ENCODE measurements at places on chromosomes 11 and 22. TPM values are rescaled to one million over a fixed set of nuclear protein-coding genes. Genes with fewer than 3 reads are reported as not detected.

The SLC22A12 gene
- not detected for total RNA-seq

The STK33 gene
- 24.8 TPM for total RNA-seq

The SAA4 gene
- total RNA-seq, result not detected

The RAB39A gene
- total RNA-seq, result 0.54 TPM

The NFAM1 gene
- 1.5 TPM for total RNA-seq

The NRXN2 gene
- total RNA-seq, result 3.5 TPM

The C11orf97 gene
- total RNA-seq, result not detected

The TSSK2 gene
- not detected for total RNA-seq

- DNase-seq, result no peak
These were observed 36.7 kb downstream of the ARVCF start for GRCh38 chr22:19979712-19980493.

GRCh38 chr11:73372375-73372993 lies 3.7 kb upstream of the RELT start:
- no peak for DNase-seq

- no peak for DNase-seq
These were observed 195 bp upstream of the CREB3L1 start for GRCh38 chr11:46277313-46277621.

DNA sequence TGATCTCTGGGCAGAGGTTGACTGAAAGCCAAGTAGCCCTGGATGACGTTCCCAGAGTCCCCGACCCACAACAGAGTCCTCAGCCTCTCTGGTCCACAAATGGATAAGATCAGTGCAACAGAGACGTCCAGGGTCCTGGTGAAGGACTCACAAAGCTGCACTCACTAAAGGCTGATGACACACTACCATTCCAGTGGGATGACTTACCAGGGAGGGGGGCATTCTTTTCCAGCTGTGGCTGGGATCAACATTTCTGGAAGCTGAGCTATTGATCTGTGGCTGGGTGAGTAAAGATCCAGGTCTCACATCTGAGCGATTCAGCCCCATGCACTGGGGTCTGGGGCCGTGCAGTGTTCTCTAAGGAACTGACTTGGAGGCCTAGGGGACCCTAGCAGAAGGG lies 296.2 kb downstream of the NTM start:
- DNase-seq, result no peak

DNA sequence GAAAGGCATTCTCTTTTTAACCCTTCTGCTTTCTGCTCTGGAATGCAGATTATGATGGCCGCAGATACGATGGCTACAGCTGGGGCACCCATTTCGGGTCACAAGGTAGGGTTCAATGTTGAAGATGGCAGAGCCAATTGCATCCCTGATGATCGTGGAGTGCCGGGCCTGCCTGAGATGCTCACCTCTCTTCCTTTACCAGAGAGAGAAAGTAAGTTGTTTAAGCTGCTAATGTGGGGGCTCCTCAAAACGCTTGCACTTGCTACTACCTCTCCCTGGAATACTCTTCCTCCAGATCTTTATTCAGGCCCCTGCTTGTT lies 50.8 kb upstream of the PRDM11 start:
- DNase-seq, result no peak

DNA sequence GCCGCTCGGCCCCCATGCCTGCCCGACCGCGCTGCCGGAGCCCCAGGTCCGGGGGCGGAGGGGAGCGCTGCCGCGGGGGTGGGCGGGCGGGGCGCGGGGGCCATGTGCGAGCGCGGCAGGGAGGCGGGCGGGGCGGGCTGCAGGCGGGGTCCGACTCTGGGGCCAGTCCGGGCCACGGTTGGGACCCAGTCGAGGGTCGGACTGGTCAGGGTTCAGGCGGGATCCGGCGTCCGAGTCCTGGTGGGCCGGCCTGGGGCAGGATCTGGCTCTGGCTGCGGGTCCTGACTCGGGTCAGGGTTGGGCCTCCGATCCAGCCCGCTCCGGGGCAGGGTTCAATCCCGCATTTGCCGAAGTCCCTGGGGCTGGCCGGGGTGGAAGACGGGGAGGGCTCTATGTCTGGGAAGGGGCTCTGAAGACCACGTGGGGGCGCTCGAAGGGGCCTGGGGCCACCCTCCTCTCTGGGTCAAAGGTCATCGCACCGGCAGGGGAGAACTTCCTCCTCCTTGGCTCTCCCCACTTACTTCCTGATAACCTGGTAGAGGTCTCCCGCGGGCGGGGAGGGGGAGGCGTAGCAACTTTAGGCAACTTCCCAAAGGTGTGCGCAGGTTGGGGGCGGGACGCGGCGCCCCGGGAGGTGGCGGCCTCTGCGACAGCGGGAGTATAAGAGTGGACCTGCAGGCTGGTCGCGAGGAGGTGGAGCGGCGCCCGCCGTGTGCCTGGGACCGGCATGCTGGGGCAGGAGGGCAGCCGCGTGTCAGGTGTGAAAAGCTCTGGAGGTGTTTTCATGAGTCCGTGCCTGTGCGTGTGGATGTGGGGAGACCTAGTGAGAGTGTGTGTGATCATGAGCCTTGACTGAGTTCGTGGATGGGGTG lies 603 bp downstream of the ESRRA start:
- DNase-seq, result peak; percentile 93

DNA sequence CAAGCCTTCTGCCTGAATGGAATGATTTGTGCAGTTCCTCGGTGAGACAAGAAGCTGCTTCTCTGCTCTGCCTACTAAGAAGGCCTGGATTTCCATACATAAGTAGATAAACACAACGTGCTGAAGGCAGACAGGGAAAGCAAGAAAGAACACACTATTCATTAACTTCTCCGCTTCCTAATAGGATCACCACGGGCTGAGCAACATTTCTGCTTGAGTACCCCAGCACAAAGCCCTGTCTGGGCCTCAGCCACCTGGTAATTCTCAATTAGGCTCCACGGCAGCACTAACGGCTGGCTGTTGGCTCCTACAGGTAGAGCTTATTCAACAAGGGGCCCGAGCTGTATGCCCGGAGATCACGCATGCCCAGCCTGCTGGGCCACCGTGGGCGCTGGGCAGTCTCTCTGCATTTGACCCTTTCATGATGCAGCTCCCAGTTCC lies 1156.6 kb downstream of the TBC1D22A start:
- no peak for DNase-seq

DNA sequence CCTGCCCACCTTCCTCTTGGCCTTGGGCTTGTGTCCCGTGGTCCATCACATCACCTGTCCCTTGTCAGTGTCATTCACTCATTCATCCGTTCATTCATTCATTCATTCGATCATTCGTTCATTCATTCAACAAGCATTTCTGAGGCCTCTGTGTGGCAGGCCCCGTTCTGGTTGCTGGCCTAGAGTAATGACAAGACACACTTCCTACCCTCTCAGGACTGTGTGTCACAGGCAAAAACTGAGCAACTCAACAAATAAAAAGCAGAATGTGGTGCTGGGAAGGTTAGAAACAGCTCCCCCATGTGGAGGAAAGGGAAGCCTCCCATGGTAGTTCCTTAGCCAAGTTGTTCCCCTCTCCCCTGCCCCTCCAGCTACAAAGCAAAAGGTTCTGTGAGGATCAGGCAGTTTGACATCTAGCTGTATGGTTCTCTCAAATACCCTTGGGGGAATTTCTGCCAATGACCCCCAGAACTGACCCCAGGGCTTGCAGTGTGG lies 1.6 kb upstream of the OMP start:
- DNase-seq, result no peak

- peak; percentile 92 for DNase-seq
These were observed 935 bp upstream of the RCOR2 start for GRCh38 chr11:63917692-63918506.

- DNase-seq, result no peak
These were observed 1.1 kb downstream of the SCGB1A1 start for GRCh38 chr11:62419943-62420342.

- no peak for DNase-seq
These were observed 52.2 kb downstream of the SLC25A17 start for GRCh38 chr22:40766956-40767355.

DNA sequence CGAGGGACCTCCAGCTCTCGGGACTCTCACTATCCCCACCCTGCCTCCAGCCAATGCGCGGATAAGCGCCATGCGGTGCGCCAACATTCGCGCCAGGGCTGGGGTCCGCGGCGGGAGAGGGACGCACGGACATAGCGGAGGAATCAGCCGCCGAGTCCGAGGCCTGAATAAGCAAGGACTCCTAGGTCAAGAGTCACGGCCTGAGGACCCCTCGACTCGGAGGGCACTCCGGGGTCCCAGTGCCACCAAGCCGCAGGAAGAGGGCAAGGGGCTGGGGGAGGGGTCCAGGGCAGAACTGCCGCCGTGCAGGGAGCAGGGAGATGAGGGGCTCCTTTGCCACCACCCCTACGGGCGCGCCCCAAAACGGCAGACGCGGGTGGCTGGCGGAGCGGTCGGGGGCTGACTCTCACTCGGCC lies 552 bp downstream of the DSCAML1 start:
- no peak for DNase-seq

DNA sequence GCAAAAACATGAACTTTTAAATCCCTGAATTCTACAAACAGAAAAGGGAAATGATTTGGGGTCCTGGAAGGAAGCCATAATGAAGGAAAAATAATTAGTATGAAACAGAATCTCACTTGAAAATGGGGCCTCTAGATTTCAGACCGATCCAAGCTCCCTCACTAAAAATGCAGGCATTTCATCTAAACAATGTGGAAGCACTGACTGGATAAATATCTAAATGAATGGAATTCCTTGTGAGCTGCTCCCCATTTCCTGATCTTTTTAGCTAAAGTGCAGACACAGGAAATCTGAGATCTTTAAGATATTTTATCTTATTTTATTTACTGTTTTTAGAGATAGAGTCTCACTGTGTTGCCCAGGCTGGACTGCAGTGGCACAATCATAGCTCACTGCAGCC lies 1255.8 kb downstream of the LRRC4C start:
- DNase-seq, result no peak

GRCh38 chr11:129768356-129768755 lies 47.3 kb upstream of the TMEM45B start:
- no peak for DNase-seq

DNA sequence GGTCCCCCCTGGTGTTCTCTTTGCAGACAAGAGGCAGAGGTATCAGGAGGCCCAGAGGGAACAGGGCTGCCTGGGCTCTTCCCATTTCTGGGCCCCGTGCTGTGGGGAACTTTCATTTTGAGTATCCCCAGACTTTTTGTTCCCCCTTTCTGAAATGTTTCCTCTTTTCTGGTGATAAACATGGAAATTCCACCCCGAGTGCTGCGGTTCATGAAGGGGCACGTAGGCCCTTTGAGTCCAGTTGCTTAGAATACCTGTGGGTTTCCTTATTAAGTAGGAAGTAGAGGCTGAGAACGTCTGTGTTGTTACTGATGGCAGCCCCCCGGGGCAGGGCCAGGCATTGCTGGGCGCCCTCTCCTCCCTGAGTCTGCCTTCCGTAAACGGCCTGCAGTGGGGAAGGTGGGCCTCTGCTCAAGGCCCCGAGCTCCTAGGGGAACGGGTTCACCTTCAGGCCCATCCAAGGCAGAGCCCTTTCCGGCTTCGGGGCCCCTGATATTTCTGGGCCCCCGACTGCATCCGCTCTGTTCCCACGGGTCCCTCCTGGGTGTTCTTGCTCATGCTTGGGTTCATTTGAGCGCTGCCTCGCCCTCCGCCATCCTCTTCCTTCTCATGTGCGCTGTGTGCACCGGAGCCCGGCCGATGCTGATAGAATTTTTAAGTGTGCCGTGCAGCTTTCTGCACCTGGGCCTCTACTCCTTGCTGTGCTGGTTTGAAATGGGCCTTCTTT lies 12.0 kb downstream of the TBC1D22A start:
- peak; percentile 80 for DNase-seq

- DNase-seq, result no peak
These were observed 93.8 kb downstream of the KCNC1 start for GRCh38 chr11:17828311-17828751.

DNA sequence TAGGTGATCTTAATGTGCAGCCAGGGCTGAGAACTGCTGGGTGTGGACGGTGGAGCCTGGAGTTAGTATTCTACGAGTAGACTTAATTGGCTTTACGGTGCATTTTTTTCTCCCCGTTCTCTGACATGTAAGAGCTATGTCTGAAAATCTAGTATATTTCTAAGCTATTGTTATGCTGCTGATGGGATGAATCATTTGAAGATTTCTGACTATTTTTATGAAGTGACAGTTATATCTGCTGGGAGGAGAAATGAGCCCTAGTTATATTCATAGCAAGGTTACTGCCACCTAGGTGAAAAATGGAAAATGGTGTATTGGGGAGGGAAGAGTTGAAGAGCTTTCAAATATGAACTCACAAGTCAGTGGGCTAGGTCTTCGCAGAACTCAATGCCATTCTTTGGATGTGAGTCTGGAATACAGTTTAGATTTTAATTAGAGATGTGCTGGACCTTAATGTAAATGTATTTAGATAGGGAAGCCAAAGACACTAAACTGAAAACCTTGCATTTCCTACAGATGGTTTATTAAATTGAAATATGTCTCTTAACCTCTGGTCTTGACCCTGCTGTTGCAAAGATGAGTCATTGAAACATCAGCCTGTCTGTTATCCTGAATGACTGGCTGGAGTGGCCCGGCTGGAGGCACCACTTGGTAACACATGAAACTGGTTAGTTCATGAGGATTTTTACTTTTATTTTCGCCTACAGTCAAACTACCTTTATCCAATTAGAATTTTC lies 293.7 kb downstream of the DDX10 start:
- no peak for DNase-seq

DNA sequence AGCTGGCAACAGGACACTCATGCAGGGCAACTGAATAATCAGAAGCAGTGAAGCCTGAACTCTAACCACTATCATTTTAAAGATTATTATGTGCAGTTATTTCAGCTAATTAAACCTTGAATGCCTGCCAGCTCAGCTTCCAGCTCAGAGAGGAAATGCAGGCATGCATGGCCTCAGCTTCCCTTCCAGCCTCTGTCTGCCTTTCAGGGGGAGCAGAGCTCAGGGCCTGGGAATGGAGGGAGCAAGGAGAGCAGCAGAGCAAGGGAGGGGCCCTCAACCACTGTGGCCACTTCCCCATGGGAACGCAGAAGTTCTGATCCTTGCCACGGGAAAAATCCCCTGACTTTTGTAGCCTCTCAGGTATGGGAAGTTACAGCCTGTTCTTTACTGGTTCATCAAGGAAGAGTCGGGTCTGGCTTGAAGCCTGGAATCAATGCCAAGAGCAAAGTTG lies 32.5 kb upstream of the APLNR start:
- no peak for DNase-seq

All from cardiac septum (tissue), 1 donor.